ENCODE measurements at places on chromosomes 1 and 21.

DNA sequence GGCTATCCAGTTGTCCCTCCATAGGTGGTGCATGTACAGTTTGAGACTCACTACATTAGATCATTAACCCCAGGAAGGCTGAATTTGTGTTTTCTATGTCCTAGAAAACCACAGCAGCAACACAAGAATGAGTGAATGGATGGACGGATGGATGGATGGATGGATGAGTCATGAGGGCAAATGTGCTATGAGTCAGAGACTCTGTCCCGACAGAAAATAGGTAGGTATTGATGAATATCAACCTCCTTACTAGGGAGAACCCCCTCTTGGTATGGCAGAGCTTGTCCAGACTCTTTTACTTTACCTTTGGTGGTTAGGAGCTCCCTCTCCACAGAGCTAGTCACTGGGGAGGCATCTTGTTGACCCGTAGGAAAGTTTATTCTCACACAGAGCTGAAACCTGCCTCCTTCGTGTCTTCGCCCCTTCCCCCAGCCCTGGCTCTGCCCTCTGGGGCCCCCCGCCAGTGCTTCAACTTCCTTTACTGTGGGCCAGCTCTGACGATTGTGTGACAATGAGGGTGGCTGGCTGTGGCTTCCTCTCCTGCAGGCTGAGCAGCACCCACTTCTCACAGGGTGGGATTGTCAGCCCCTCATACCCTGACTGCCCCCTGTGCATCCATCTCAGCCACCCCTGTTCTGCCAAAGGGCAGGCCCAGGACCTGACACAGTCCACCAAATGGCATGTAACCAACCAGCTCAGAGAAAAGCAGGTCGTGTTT is 145.2 kb downstream of the FOXD2 start:
- no peak for DNase-seq

DNA sequence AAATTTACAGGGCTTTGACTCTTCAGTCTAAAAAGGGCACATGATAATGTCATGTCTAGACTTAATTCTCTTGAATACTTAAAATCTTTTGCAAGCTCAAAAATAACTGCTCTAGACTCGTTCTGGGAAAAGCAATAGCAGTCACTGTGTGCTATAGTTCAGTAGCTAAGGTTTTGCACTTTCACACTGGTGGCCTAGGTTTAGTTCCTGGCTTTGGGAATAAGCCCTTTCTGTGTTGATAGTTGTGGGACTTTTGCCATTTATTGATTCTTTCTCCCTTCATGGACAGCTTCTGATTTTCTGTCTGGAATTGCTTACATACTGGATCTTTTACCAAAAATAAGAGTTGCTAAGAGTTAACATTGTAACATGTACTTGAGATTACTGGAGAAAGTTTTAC is 151.2 kb downstream of the TRIM33 start:
- DNase-seq: no peak

DNA sequence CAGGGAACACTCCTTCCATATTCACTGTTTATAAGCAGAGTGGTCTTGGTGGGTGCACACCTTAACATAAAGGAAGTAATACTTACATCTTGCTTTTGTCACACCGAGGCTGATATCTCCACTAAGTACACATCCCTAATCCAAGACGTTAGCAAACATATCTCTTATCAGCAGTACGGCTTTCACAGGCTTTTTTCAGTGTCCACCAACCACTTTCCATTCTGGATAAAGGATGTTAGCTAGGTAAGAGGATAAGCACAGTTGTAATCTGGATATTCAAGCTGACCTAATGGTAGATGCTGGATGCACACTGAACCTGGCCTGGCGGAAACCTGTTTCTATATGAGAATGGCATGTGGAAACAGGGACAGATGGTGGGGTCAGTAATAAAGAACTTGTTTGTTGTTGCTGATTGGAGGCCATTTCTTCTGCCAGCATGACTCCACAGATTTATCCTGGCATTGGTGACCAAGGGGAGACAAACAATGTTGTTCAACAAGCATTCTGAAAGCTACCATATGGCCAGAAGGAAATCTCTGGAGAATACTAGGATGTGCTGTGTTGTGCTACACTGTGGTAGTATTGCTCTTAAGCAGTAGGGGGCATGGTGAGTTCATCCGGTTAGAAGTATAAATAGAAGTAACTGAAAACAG is 416.4 kb downstream of the PTBP2 start:
- peak; percentile 44 for DNase-seq

DNA sequence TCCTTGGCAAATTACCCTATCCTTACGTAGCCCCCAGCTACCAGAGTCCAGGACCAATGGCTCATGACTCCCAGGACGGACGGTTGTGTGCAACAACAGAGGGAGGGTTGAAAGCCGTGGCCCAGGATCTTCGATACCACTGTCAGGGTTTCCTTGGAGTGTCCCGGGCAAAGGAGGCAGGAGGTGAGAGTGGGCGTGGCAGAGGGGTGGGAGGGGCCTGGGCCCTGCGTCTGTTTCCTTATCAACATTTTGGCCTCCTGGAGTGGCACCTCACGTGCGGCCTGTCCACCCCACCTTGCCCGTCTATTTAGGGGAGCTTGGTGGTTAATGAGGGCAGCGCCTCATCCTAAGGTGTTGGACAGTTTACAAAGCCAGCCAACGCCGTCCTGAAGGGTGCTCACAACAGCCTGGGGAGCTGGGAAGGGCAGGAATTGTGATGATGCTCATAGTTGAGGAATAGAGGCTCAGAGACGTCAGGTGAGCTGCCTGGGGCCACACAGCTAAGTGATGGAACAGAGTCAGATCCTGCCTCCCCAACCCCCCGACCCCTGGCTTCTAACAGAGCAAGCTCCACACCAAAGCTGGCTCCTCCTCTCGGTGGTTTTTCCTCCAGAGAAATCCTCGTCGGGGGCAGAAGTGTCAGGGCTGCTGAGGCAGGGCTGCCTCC is 17.4 kb upstream of the ARHGEF10L start:
- DNase-seq: no peak

DNA sequence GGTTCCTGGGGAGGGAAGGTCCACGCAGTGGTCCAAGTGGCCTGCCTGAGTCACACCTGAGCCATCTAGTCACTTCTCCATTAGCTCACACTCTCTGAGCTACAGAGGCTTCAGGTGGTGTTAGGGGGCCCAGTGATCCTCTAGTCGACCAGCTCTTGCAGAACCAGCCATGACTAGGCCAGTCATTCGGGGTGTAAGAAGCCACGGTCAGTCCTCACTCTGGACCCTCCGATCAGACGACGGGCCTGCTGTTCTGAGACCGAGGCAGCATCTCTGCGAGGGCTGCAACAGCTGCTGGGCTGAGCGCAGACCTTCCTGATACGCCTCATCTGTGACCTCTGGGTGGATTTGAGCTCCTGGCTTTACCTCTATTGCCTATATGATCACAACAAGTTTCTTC is 68.8 kb downstream of the RIPK4 start:
- DNase-seq: no peak

DNA sequence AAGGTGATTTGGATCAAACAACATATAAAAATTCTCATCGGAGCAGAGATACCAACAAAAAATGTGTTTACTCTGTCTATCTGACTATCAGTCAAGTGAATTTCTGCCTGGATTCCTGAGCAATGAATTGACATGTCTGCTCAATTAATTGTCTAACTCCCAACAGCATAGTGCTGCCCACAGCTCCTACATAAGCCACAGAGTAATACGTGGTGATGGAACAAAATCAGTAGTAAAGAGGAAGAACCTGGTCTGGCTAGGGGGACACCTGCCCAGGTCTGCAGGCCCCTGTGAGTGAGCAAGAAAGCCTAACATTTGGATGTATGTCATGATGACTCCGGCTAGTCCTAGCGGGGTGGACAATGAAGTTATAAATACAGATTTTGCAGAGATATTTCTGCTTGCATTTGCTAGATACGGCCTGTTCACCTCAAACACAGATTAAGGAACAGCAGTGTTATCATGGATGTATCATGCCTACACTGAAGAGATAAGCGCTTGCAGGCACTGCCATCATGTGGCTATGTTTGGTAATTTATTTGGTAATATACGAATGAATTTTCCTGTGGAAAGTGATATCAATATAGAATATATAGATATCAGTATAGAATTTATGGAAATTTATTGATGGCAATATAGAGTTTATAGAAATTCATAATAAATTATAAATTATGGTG is 69.6 kb upstream of the LRRC8B start:
- peak; percentile 32 for DNase-seq

GRCh38 chr1:180229483-180230415 is at the start of gene LHX4:
TSS of gene LHX4 (plus strand) at chr1:180230264. CDS start at chr1:180230530, 266 bp downstream.
- peak; percentile 47 for DNase-seq

GRCh38 chr1:81590171-81590570 is 210.6 kb upstream of the ADGRL2 start:
- DNase-seq: no peak

DNA sequence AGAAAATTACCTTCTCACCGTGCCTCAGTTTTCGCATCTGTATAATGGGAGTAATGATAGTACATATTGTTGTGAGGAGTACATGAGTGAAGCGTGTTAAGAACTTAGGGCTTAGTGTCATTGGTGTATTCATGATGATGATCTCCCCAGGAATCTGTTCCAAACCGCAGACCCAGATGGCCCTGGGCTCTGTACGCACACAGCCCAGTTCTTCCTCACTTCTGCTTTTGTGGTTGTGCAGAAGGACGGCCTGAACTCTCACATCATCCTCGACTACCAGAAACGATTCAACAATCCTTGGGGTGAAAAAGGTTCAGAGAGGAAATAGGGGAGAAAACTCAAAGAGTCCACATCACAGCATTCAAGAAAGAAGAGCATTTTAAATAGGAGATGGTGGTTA is 323.0 kb downstream of the CAMTA1 start:
- DNase-seq: no peak

DNA sequence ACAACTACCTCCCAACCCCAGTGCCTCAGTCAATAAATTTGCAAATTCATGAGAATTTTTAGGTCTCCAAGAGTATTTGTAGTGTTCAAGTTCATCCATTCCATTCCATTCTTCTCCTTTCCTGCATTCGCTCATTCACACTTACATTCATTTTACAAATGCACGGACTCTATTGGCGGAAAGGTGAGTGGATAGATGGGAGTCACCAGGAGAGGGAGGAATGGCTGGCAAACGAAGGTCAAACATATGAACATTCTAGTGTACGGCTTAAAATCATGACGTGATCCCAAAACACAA is 2.5 kb downstream of the LORICRIN start:
- DNase-seq: no peak

DNA sequence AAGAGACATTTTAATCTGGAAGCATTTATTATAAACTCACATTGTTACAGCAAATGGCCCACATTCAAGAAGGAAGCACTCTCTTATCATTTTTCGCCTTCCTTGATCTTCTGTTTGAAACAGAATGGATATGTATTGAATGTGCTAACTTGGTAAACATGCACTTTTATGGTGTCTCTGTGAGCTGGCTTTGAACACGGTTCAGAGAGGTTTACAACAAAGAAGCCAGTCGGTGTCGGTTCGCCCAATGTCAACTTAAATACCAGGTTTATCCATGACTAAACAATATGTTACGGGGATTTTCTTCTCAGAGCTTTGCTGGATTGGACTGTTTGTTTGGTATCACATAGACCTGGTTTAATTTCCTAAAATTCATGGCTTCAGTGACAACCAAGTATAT is 226.4 kb downstream of the TGFB2 start:
- no peak for DNase-seq

DNA sequence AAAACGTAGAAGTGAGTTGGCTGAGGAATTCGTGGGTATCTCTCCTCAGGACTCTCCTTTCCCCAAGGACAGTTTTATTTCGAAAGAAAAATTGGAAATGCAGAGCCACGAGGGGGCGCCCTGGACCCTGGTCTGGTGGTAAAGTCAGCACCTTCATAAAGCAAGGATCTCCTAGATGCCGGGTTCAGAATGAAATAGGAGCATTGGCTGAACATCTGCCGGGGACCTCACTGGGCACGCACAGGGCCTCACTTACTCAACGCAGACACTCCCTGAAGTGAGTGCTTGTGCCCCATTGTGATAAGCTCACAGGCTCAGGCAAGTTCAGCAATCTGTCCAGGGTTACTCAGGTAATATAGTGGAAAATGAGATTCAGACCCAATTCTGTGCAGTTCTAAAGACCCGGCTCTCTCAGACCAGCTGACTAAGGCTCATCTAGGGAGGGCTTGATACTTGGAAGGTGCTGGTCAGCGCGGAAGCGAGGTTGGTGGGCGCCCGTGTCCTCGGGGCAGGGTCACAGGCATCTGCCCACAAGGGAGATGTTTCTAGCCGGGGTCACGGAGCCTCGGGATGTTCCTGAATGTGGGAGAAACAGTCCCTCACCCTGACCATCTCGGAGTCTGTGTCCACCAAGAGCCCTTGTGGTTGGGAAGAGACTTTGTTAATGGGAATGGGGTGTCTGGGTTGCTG is 55.7 kb upstream of the ETV3 start:
- DNase-seq: no peak

GRCh38 chr1:53014791-53015507 is 47.1 kb upstream of the PODN start:
- DNase-seq: peak; percentile 38

DNA sequence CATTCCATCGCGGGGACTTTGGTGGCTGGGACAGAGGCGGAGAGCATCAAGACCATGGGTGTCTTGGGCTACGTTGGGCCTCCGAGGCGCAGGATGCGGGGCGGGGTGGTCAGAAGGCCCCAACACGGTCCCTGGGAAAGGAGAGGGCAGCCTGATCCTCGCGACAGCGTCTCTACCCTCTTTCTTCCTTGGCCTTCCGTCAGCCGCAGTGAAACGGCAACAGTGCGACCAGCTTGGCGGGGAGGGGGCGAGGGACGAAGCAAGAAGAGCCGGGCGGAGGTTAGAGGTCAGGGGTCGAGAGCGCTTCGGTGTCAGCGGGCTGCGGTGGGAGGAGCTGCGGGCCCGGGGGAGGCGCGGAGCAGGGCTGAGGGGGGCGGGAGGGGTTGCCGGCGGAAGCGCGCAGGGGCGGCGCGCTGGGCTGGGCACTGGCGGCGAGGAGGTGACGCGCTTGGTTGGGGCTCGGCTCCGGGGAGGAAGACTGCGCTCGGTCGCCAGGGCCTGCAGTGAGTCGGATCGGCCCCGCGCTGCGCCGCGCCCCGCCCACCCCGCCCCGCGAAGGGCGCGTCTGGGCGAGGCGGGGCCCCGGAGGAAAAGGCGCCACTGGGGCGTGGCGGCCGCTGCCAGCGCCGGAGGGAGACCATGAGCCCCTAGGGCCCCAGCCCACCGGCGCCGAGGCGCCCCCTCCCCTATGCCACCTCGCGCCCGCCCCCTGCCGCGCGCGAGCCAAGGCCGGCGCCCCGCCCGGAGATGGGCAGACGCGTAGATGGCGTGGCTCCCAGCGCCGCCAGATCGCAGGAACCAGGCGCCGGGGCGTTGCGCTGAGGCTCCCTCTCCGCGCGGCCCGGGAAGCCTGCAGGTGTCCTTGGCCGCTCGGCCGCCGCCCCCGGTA is at the start of gene KCNC4:
TSS of gene KCNC4 (plus strand) at position 600 of the 889 bp plus-strand sequence. CDS start 1,186 bp downstream, outside the sequence.
- DNase-seq: peak; percentile 70

- no peak for DNase-seq
Measured at GRCh38 chr21:34020005-34020847, 53.2 kb upstream of the MRPS6 start.

DNA sequence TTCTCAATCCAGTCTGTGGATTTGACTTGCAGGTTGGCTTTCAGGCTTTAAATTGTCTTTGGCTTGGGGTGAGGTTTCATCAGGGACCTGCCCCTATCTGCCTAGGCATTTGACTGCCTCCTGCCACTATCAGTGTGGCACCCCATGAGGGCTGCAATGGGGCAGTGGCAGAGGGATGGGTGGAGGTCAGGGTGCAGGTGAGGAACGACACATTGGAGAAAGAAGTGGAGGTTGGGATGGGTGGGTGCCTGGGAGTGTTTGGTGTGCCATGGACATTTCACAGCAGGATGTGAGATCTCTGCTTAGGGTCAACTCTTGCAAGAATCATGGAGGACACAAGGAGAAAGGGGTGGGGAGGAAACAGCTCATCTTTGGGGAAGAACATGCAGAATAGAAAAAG is 625.1 kb downstream of the PTPRU start:
- no peak for DNase-seq

Measured in NCI-H1930 (cell line).